SJSA1 (cell line): ENCODE measurements at places on chromosomes 16 and 17. TPM values are rescaled to one million over a fixed set of nuclear protein-coding genes. Genes with fewer than 3 reads are reported as not detected.

DNA sequence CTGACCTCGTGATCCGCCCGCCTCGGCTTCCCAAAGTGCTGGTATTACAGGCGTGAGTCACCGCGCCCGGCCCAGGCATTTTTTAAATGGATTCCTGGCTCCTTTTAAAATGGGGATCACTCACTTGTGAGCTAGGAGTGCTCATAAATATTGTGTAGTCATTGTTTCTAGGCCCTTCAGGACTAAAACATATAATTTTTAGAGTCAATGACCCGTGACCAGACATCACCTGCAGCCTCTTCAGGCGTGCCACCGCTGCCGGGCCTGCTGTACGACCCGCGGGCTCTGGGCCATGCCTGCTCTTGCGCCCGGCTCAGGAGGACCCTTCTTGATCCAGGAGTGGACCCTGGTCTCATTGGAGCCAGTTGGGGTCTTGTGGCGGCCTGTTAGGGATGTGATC is 30.8 kb downstream of the EFCAB5 start:
- no peak for DNase-seq

GRCh38 chr16:30780549-30780948 is 6.5 kb downstream of the ZNF629 start:
- DNase-seq: no peak

DNA sequence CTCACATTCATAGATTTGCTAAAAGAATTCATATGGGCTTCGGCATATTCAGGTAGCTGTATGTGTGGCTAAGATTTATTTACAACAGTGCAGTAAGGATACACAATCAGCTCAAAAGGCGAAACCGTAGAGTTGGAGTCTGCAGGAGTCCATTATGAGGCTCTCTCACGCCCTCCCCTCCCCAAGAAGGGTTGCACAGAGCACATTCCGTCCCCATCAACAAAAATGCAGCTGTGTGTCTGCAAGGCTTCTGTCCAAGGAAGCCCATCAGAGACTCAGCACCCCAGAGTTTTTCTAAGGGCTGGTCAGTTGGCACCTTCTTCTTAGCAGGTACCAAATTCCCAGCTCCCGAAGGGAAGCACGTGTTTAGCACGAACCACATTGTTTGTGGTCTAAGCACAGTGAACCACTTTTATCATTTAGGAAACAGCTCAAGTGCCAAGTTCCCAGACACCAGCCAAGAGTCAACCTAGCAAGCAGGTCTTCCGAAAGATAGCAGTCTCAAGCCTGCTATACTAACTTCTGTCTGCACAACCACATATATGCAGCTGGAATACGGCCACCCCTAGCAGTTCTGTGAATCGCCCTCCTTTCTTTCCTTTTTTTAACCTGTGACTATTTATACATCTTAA is 28.5 kb upstream of the MEAK7 start:
- no peak for DNase-seq

MVP gene
- total RNA-seq: 138 and 149 TPM in 2 replicates

ARHGAP44 gene
- 0.58 and 5.1 TPM in 2 replicates for total RNA-seq
